ENCODE measurements at places on chromosomes 11 and 22.

GRCh38 chr22:20433686-20434241 is 3.9 kb downstream of the SCARF2 start:
- no peak for DNase-seq

DNA sequence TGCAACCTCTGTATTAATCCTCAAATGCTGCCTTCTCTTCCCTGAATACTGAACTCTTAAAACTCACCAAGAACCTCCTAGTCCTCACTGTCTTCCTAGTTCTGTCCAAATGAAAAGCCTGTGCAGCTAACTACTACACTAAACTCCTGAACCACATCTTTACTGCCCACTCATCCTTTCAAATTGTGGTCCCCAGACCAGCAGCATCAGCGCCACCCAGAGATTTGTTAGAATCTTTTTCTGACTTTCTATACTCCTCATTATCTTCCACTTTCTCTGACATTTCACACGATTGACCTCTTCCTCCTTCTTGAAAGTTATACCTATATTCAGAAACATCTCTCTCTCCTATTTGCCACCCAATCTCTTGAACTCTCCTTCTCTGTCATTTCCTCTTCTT is 461.3 kb downstream of the DLG2 start:
- DNase-seq: no peak

- DNase-seq: no peak
Observed at GRCh38 chr11:120384476-120384875, 48.3 kb downstream of the ARHGEF12 start.

DNA sequence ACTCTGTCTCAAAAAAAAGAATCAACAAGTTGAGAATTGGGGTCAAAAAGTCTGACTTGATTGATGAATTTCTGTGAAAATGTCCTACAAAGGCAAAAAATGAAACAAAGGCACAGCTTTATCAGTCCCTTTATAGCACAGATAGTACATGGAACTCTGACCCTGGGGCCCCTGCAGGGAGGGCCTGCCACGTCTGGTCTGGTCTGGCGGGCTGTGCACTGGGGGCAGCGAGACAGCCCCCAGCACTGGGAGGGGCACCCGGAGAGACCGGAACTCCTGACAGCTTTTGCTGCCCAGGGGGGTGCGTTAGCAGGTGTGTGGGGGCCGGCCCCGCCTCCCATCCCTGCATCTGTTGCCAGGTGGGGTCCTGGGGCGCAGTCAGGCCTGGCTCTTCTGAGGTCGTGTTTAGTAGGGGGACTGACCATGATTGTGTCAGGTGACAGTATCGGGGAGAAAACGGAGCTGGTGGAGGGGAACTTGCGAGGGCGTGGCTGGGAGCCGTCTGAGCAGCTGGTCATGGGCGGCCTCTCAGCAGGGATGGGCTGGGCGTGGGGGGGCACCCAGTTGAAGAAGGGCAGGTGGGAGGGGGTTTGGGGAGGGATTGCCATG is 51.7 kb downstream of the GRAMD4 start:
- DNase-seq: no peak

DNA sequence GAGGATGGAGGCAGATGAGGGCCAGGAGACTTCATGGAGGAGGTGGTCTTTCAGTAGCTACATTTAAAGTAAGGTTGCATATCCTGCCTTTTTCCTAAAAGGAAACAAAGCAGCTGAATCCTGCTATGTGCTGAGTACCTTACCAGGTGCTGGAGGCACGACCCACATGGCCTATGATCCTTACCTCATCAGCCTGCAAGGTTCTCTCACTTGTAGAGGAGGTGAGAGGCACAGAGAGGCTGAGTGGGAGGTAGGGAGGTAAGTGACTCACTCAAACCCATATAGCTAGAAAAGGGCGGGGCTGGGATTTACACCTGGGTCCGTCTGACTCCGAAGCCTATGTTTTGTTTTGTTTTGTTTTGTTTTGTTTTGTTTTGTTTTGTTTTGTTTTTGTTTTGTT is 75.8 kb downstream of the BUD13 start:
- no peak for DNase-seq

DNA sequence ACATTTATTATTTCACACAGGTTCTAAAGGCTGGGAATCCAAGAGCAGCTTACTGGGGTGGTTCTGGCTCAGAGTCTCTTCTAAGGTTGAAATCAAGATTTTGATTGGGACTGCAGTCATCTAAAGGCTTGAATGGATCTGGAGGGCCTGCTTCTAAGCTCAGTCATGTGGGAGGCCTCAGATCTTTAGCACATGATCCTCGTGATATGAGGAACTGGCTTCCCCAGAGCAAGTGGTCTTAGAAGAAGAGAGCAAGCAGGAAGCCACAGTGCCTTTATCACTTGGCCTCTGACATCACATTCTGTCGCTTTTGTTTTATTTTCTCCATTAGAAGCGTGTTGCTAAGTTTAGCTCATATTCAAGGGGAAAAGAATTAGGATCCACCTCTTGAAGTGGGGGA is 88.9 kb downstream of the ARFGAP2 start:
- DNase-seq: peak; percentile 80

- DNase-seq: no peak
Observed at GRCh38 chr11:62799486-62799885, 5.8 kb downstream of the NXF1 start.

DNA sequence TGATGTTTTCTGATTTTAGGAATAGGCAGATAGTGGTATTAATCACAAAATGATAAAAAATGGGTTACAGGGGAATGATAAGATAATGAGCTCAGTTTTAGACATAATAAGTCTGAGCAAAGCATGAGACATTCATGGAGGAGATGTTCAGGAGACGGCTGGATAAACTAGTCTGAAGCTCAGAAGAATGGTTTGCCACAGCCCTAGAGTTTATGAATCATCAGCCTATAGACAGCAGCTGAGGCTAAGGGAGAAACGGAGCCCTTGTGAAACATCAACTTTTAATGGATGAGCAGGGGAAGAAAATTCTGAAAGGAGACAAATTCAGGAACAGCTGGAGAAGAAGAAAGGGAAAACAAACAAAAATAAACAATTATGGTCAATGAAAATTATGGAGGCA is 87.2 kb downstream of the RELT start:
- DNase-seq: no peak

DNA sequence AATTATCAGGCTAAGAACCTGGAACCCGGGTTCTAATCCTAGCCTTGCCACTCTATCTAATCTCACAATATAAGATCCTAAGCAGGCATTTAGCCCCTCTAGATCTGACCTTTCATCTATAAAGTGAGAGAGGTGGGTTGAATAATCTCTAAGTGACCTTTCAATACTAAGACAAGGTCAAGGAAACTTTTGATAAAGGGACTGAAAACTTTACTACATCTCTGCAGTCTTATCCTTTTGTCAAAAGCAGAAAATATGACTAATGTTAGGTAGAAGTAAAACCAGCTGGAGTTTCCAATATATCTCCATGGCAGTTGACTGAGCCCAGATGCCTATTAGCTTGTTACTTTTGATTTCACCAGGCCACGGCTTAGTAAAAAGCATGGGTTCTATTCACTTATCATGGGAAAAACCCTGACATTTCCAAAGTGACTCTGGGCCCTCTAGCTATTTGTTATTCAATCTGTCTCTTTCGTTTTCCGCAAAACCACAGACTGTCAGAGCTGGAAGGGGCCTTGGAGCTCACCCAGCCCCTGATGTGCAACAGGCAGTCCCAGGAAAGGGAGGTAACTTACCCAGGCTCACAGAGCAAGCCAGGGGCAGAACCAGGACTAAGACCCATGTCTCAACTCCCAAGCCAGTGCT is 75.8 kb downstream of the RAB30 start:
- DNase-seq: no peak

DNA sequence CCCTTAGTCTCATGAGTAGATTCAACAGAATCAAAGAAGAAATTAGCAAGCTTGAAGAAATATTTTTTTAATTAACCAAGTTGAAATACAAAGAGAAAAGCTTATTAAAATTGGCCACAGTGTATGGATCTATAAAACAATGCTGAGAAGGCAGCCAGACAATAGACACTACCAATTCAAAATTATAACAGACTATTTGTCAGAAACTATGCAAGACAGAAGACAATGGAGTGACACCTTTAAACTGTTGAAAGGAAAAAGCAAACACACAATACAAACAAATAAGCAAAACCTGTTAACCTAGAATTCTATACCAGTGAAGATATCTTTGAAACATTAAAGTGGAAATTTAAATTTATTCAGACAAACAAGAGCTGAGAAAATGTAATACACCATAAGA is 225.4 kb downstream of the CASP12 start:
- DNase-seq: no peak

DNA sequence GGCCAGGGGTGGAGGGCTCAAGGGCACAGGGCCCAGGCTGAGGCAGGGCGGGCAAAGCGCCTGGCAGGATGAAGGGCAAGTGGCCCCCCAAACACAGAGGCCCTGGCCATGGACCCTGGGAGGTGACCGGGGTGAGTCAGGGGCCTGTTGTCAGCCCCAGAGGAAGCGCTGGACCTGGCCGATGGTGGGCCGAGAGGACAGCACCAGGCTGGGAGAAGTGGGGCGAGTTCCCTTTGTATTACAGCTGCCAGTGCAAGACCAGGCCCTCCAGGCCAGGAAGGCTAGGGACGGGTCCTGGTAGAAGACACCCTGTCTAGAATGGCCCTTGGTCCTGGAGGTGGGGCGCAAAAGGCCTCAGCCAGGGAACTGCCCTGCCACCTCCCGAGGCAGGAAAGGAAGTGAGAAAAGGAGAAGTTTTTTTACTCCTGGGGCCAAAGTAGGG is 12.8 kb downstream of the CXCR5 start:
- no peak for DNase-seq

- no peak for DNase-seq
Observed at GRCh38 chr11:63227521-63228107, 15.8 kb downstream of the SLC22A25 start.

DNA sequence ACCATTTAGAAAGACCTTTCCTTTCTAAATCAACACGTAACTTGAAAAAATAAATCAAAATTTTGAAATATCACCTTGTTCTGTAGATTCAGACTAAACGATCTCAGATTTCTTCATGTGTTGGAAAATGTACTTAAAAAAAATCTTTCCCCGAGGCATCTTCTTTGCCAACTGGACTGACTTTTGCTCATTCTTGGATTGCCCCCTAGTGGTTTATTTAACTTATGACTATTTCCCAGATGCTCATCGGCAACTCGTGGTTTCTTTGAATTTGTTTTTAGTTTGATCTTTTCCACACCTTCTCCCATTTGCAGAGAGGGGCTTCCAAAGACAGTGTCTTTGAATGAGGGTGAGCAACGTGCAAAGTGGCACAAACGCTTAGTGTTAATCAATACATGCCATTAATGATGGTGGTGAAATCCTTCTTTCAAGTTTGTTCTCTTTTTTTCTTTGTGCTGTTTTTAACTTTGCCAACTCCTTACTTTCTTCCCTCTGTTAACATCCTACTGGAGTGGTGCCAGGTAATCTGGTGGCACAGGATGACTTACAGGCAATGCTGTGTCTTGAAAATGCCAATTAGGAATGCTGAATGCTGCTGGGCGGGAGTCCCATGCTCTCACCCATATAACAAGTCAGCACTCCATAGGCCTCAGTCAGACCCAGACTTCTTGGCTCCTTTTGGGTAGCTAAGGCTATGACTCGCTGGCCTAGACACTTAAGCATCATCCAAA is 18.3 kb downstream of the PRSS23 start:
- DNase-seq: peak; percentile 83

- no peak for DNase-seq
Observed at GRCh38 chr22:21824445-21824912, 43.0 kb downstream of the MAPK1 start.

DNA sequence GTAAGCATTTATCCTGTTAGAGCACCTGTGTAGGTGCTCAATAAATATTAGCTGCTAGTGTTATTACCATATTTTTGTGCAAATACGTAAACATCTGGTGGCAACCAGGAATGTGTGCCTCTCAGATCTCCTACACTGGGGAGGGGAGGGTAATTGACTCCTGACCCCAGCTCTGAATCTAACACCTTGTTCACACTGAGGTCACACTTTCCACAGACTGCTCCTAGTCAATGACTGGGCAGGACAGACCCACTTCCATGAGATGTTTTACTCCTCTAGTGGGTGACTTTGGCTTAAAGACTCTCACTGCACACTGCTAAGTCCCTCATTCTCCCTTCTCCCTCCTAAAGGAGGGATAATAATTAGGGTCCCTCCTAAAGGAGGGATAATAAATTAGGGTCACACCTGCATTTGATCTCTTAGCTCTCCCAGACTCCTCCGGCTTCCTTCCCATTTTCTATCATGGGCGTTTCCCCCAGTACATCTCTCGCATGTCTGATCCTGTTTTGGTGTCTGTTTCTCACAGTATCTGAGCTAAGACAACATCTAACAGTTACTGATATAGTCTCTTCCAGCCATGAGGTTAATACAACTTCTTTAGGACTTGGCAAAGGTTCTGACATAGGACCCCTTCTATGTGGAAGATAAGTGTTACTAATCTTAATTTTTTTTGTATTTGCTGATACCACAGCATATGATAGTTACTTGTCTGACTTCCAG is 8.0 kb downstream of the CSTPP1 start:
- no peak for DNase-seq

DNA sequence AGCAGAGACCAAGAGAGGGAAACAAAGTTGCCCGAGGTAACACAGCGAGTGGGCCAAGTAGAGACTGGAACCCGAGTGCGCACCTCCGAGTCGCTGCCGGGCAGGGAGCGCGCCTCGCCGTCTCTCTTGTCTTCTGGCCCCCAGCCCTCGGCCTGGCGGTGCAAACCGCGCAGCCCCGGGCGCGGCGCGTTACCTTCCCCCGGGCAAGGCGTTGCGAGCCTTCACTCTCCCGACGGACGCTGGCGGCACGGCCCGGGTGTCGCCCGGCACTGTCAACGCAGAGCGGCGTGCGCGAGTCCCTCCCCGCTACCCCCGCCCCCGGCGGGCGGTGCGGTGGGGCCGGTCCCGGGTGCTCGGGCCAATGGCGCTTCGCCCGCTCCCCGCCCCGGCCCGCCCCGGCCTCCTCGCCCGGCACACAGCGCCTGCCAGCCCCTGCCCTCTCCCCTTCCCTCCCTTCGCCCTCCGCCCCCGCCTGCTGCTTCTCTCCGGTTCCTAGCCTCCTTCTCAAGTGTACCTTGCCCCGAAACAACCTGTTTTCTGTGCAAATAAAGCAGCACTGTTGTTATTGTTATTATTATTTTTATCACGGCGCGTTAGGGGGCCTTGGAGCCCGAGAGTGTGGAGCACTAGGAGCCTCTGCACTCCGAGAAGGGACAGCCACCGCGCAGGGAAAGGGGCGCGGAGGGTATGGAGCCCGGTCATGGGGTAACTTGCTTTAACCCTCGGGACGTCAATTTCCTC is at the start of gene SYTL2:
SYTL2 (minus strand) TSS at position 271 of the 741 bp plus-strand sequence. CDS start 53,416 bp downstream, outside the sequence.
- DNase-seq: peak; percentile 77

- DNase-seq: no peak
Observed at GRCh38 chr11:72227316-72228228, 3.0 kb downstream of the INPPL1 start.

Data from hematopoietic multipotent progenitor cell treated with erythropoietin and hydrocortisone succinate and interleukin-3 and kit ligand, for 6 days (in vitro differentiated cells).